ENCODE measurements at places on chromosomes 13 and 19.
A peak's percentile ranks its signal among the peaks of the same experiment; 100 is the strongest.

DNA sequence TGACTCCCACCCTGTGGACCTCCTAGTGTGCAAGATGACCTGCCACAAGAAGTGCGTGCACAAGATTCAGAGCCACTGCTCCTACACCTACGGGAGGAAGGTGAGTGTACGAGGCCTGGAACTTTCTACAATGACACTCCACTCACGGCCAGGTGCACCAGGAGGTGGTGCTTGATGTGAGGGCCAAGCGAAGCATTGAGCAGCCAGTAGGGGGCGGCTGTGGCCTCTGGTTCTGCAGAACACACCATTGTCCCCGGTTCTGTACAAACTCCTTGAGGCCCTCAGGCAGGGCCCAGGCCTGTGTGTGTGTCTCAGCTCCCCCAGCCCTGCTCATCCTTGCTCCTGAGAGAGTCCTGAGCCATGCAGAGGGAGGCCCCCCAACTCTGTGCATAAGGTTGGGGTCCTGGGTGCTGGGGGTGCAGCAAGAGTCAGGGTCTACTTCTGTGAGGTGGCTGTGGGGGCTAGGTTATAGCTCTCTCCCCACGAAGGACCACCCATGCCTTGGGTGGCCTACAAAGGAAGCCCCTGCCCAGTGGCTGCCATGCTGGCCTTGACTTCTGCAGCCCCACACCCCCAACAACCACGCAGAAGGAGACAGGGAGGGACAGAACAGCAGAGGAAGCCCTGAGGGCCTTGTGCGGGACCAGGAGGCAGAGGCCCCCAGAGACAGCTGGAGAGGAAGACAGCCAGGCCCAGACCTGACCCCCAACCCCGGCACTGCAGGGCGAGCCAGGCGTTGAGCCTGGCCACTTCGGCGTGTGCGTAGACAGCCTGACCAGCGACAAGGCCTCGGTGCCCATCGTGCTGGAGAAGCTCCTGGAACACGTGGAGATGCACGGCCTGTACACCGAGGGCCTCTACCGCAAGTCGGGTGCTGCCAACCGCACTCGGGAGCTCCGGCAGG lies 9.7 kb upstream of the USE1 start:
- peak; percentile 75 for DNase-seq

- no peak for DNase-seq
Measured at GRCh38 chr13:30134578-30134977, 172.8 kb downstream of the KATNAL1 start.

DNA sequence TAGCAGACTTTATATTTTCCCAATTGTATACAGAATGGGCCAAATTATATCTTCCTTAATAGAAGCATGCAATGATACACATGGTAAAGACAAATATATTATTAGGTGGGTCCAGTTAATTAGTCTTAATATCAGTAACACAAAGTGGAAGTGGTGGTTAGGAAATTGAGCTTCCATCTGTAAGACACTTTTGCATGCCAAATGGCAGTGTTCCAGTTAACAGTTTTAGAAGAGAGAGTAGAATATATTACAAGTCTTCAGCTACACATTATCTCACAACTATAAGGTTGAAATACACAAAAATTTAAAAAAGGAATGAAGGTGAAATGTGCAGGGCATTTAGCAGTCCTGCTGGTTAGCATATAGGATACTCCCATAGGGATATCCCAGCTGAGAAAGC lies 536.5 kb downstream of the PCDH9 start:
- DNase-seq, result no peak

GRCh38 chr13:36212789-36213188 lies 1.6 kb downstream of the SOHLH2 start:
- DNase-seq, result no peak

DNA sequence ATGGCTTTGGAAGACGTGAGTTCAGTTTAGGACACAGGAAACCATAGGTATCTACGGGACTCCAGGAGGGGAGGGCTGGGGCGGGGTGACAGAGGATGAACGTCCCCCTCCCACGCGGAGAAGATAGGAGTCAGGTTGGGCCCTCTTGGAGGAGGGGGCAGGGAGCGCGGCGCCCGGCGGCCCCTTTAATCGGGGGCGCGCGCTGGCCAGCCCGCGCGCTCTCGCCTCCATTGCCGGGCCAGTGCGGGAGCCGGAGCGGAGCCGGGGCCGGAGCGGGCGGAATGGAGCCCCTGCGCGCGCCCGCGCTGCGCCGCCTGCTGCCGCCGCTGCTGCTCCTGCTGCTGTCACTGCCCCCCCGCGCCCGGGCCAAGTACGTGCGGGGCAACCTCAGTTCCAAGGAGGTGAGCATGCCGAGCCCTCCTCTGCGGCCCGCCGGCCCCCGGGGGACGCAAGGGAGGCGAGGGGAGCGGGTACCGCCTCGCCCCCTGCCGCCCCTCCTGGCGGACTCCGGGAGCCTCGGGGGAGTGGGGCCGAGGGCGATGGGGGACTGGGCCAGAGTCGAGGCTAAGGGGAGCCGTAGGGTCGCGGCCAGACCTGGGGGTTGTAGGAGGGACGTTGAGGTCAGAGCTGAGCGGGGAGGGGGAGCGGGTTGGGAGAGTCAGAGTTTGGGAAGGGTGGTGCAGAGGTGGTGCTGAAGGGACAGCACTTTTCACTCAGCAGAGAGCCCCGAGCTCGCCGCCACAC lies at the start of gene TMEM145:
Gene TMEM145 (plus strand): TSS at position 214 of the 744 bp plus-strand sequence. CDS start 68 bp downstream, at position 282.
- DNase-seq, result peak; percentile 87

DNA sequence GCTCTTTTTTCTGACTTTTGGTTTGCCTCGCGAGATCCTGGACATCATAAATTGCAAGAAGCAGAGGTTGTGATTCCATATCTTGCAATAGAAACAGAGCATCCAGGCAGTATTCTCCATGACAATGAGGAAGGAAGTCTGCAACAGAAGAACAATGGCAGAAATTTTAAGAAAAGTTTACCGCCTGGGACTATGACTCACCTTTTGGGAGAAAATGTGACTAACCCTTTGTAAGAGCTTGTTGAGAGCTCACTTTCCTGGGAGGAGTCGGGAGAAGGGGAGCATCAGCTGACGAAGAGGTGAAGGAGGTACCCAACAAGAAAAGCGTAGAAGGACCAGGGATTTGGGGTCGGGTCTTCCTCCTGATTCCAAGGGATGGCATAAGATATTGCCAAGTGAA lies 34.3 kb upstream of the TNFSF11 start:
- DNase-seq, result no peak

DNA sequence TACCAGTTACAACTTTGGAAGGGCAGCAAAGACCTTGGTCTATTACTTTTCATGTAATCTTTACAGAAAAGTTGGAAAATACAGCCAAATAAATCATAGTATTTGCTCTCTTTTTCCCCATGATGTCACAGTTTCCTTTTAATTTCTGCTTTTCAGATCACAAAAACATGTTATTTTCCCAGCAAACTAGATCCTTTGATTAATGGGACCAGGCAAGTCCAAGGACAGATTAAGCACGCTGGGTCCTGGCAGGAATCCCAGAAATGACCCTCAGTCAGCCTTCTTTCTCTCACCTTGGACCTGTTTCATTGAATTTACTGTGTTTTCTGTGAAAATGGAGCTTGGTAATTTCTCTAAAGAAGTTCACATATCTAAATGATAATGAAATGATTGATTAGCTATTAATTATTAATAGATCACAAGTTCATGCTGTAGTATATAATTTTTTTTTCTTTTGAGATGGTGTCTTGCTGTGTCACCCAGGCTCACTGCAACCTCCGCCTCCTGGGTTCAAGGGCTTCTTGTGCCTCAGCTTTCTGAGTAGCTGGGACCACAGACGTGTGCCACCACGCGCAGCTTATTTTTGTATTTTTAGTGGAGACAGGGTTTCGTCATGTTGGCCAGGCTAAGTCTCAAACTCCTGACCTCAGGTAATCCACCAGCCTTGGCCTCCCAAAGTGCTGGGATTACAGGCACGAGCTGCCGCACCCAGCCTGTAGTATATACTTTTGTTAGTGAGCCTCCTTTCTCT lies 16.0 kb downstream of the SPATA13 start:
- DNase-seq, result no peak

- DNase-seq, result peak; percentile 62
Measured at GRCh38 chr19:34481861-34482379, 362 bp downstream of the WTIP start.

GRCh38 chr19:28532765-28533341 lies 680.1 kb downstream of the UQCRFS1 start:
- no peak for DNase-seq

GRCh38 chr19:2329149-2329478 lies 630 bp downstream of the SPPL2B start:
- DNase-seq, result no peak

Measured in frontal cortex (tissue), 4 donors.